ENCODE measurements at places on chromosomes 1 and 21.

- no peak for DNase-seq
Observed at GRCh38 chr21:29315131-29315749, 16.5 kb downstream of the BACH1 start.

GRCh38 chr1:82446955-82447354, 646.2 kb downstream of the ADGRL2 start:
- no peak for DNase-seq

DNA sequence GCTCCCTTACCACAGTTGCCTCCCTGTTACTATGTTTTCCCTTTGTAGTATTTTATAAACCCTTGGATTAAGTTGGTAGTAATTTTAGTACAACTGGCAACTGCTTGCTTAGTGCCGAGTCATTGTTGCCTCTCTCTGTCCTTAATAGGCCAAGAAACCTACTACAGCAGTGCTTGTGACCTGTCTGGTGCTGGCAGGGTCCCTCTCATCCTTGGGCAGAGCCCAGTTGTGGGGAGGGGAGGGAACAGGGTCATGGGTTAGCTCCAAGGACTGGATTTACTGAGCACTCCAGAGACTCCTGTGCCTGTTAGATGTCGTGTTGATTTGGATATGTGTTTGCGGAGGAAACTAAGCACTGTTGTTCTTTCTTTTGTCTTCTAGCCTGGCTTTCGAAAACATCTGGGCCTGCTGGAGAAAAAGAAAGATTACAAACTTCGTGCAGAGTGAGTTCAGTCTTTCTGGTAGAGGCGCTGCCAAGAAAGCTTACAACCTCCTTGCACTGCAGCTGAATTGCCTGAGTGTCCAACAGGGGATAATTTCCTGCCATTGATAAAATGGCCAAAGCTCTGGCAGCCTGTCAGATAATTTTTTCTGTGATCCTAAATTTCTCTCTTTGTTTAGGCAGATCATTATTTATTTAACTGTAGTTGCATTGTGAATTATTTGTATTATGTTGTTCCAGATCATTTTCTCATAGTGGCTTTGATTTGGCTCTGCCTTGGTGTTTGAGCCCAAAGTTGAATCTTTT, 3.6 kb downstream of the UTP11 start:
- no peak for DNase-seq

DNA sequence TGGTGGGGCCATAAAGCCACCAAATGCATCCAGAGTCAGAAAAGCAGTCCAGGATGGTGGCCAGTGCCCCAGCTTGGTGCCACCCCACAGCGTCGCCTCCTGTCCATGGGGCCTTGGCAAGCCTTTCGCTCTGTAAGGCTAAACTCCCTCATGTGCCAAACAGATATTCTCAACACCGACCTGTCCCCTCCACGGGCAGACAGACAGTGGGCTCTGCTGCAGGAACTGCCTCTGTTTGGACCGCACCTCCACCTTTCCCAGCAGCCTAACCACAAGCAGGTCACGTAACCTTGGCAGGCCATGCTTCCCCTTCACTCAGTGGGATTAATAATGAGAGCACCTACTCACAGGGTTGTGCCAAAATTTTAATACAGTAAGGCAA, 11.7 kb downstream of the RUNX1 start:
- no peak for DNase-seq

DNA sequence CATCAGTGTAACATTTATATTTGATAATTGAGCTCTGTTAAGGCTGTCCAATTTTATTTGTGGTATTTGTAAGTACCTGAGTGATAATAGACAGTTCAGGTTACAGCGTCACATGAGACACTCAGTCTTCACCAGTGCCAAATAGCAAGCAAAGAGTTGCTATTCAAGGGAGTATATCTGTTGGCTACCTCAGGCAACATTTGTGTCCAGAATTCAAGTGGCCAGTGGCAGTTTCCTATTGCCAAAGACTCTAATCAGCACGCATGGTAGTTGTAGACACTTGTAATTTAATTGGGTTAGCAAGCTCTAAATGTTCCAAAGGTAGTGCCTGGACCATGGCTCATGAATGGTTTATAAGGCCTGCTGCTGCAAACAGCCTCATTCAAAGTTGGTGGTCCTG, 1524.3 kb upstream of the B3GALT2 start:
- no peak for DNase-seq

GRCh38 chr1:1082239-1082775, 8.2 kb upstream of the RNF223 start:
- no peak for DNase-seq

DNA sequence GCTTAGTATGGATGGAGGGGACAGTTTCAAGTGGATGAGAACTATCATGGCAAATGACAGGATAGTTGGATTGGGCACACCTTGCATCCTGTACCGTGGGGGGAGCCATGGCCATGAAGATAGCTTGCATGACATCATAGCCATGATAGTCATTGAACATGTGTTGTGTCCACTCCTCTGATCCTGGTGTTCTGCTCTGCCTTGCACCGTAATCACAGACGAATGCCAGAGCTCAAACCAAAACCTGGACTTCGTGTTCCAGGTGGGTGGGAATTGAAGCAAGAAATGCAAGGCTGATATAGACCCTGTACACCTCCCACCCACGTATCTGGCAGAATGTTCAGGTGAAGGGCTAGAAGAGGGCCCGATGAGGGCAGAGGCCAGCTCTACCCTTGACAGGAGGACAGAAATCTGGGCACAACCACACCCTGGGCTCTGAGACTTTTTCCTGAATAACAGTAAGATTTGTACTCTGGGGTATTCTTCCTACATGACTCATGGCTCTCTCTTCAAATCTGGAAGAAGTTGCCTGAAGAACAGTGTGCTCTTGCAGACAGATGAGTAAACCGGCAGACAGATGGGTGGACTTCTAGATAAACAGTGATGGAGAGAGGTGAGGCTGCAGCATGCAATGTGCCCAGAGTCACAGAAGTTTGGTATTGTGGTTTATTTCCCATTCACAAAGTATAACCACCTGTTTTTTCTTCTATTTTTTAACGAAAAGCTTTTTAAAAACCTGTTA, 45.0 kb downstream of the KCNJ6 start:
- DNase-seq = no peak

GRCh38 chr1:43880604-43881003, 53.0 kb upstream of the ARTN start:
- no peak for DNase-seq

GRCh38 chr1:193060406-193060805, 994 bp downstream of the RO60 start:
- DNase-seq = no peak

DNA sequence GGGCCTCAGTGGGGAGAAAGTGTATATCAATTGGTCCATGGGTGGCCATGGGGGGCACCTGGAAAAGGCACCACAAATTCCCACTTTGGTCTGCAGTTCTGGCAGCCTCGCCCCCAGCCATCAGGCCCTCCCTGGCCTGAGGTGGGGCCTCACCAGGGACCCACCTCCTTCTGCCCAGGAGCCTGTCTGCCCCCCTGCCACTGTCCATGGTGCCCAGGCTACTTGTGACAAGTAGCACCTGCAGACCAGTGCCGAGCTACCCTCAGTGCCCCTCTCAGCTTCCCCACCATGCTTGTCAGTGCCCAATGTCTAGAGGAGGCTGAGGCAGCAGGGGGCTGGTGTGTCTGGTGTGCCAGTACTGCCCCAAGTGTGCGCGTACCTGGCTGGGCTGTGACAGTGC, 87.1 kb upstream of the PAXBP1 start:
- DNase-seq = no peak

GRCh38 chr1:17188217-17188616, 16.7 kb upstream of the PADI1 start:
- no peak for DNase-seq

GRCh38 chr1:237759377-237759776, 131.3 kb downstream of the ZP4 start:
- DNase-seq = no peak

- DNase-seq = no peak
Observed at GRCh38 chr21:22020221-22020620, 1022.0 kb downstream of the NCAM2 start.

DNA sequence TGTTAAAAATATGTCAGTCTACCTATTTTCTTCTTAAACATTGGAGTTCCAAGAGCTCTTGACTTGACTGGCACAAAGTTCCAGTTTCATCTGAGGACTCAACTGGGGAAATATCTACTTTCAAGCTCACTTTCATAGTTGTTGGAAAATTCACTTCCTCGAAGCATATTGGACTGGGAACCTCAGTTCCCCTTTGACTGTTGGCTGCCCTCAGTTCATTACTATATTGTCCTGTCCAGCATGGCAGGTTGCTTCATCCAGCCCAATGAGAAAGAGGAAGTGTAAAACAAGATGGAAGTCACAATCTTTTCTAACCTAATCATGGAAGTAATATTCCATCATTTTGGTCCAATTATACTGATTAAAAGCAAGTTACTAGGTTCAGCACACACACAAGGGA, 54.3 kb downstream of the ZNF697 start:
- DNase-seq = no peak

DNA sequence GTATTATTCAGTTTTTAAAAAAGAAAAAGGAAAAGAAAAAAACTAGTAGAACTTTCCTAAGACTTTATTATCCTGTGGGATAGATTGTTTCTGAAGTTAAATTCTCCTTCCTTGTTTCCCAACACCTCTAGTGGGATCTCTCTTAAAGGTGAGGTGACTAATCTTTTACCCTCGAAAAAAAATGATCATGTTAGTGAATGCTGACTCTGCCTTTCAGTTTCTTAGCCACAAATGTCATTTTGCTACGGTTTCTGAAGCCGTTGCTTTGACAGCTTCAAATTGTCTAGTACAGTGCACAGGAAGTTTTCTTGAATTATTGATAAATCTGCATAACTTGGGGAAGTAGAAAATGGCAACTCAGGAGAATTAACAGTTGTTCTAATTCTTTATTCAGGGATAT, 13.0 kb upstream of the NEK7 start:
- DNase-seq = no peak

- no peak for DNase-seq
Observed at GRCh38 chr21:14646893-14647292, 100.8 kb upstream of the SAMSN1 start.

GRCh38 chr1:155085504-155086127, 7.0 kb downstream of the EFNA3 start:
- peak; percentile 57 for DNase-seq

GRCh38 chr1:115107516-115108260, 18.4 kb upstream of the TSPAN2 start:
- no peak for DNase-seq

DNA sequence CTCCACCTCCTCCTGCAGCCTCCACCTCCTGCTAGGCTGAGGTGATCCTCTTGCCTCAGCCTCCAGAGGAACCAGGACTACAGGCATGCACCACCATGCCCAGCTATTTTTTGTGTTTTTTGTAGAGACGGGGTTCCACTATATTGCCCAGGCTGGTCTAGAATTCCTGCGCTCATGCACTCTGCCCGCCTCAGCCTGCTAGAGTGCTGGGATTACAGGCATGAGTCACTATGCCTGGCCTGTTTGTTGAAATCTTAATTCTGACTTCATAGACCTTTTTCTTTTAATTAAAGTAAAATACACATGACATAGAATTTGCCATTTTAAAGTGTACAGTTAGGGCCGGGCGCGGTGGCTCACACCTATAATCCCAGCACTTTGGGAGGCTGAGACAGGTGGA, 42.7 kb downstream of the FAAP20 start:
- no peak for DNase-seq

GRCh38 chr1:110643879-110644472, 30.8 kb downstream of the KCNA3 start:
- DNase-seq = no peak

DNA sequence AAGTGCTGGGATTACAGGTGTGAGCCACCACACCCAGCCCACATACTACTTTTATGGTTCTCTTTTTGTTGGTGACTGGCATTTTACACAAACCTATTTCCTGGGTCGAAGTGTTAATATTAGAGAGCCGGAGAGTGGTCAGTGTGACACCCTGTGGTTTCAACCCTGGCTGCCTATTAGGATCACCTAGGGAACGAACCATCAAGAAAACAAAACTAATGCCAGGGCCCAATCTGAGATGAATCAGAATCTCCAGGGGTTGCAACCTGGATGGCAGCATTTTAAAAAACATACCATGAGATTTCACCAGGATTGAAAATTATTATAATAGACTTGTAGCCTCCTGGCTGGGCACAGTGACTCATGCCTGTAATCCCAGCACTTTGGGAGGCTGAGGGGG, 6.1 kb downstream of the MRPS21 start:
- no peak for DNase-seq

- DNase-seq = no peak
Observed at GRCh38 chr1:73868810-73869336, 329.1 kb downstream of the LRRIQ3 start.

- no peak for DNase-seq
Observed at GRCh38 chr1:203282720-203283542, 22.4 kb upstream of the BTG2 start.

GRCh38 chr1:24505816-24506215, 3.2 kb downstream of the RCAN3 start:
- no peak for DNase-seq

- peak; percentile 56 for DNase-seq
Observed at GRCh38 chr1:154999571-155000410, 2.8 kb upstream of the ZBTB7B start.

GRCh38 chr1:230240446-230241086, 173.5 kb downstream of the GALNT2 start:
- no peak for DNase-seq

DNA sequence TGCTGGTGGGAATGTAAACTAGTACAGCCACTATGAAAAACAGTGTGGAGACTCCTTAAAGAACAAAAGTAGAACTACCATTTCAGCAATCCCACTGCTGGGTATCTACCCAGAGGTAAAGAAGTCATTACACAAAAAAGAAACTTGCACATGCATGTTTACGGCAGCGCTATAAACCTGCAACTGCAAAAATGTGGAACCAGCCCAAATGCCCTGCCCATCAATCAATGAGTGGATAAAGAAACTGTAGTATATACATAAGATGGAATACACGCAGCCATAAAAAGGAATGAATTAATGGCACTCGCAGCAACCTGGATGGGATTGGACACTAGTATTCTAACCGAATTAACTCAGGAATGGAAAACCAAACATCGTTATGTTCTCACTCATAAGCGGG, 51.0 kb downstream of the ZSWIM5 start:
- no peak for DNase-seq

- no peak for DNase-seq
Observed at GRCh38 chr1:24828183-24828886, 83.1 kb downstream of the CLIC4 start.

DNA sequence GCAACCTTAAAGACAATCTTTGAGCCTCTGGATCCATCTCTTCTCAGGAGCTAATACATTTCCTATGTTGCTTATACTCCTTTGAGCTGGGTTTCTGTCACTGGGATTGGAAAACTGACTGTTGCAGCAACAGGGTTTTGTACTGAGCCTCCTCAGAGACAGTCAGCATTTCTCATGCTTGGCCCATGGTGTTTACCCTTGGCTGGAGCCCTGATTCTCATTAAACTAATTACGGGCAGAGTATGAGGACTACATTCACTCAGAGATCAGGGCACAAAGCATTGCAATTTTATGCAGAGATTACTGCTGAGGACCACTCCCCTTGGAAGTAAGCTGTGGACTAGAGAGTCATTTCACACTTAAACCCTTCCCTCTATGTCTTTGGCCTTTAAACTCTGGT, 134.5 kb downstream of the LRIG2 start:
- DNase-seq = no peak

Measured in stimulated activated CD4-positive, alpha-beta T cell treated with anti-CD3 and anti-CD28 coated beads, Interleukin-1b, Interleukin-23, amount 100 ng/mL, for 1 hour (primary cell).